Stimulated activated CD8-positive, alpha-beta memory T cell treated with anti-CD3 and anti-CD28 coated beads, Interleukin-4, amount 100 ng/mL, for 1 hour (primary cell): ENCODE measurements at places on chromosomes 12 and 14.

DNA sequence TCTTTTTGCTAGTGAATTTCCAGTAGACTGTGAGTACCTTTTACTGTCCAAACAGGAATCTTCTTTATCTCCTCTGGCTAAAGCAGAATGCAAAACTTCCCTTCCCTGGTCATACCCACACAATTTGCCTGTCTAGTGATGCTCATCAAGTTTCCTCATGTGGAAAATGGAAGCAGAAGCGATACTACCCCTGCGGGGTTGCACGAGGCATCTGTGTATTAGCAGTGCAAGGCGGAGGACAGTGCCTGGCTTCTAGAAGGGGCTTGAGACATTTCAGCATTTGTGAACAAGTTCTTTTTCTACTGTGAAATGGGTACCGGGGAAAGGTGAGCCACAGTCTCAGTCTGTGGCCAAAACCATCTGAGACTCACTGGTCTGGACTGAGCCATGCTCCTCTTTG is 340.9 kb downstream of the AACS start:
- no peak for DNase-seq

- no peak for DNase-seq
Measured at GRCh38 chr14:92630367-92630766, 116.8 kb downstream of the RIN3 start.

- DNase-seq, result no peak
Measured at GRCh38 chr12:121837680-121838079, 21.0 kb downstream of the HPD start.

DNA sequence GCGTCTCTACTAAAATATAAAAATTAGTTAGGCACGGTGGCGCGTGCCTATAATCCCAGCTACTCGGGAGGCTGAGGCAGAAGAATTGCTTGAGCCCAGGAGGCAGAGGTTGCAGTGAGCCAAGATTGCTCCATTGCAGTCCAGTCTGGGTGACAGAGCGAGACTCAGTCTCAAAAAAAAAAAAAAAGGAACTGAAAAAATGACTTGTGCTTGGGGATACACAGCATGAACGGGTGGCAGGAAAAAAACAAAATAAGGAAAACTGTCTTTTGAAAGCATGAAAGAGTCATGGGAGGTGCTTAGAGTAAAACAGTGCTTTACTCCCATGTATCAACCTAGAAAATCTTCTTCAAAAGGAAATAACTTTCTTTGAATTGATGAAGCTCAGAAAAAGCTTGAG is 80.8 kb downstream of the TMTC1 start:
- no peak for DNase-seq

- no peak for DNase-seq
Measured at GRCh38 chr14:74660167-74660566, 48.1 kb upstream of the LTBP2 start.

- DNase-seq, result no peak
Measured at GRCh38 chr12:71892059-71892458, 46.6 kb upstream of the TPH2 start.
